ENCODE measurements at places on chromosomes 16 and 17.
A peak's percentile ranks its signal among the peaks of the same experiment; 100 is the strongest.

DNA sequence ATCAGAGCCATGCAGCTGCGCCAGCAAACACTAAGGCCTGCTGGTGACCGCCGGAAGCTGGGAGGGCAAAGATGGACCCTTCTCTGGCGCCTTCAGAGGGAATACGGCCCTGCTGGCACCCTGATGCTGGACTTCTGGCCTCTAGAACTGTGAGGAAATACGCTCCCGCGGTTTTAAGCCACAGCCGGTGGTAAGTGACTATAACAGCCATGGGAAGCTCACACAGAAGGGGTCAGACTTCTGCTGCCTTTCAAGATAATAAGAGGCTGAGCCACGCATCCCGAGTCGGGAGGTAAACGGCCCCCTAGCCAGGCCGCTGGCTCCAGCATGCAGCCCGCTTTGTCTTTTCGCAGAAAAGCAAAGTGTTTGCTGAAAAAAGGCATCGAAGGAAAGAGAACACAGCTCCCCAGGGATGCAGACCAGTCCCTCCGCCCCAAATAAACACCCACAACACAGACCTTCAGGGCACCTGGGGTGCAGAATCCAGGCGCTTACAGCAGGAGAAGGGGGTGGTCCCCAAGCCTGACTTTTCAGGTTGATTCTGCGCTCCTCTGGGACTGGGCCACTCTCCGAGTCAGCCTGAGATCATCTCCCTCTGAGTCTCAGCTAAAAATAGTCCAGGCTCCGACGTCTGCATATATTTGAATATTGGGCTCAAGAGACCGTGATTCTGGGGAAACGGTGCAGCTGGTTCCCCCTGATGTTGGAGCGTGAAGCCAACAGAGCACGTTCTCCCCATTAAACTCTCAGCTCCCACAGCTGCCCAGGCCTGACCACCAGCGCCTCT lies 89.7 kb downstream of the MGAT5B start:
- DNase-seq = peak; percentile 39

GRCh38 chr17:74431568-74432423 lies at the start of gene GPRC5C:
Gene GPRC5C (plus strand): TSS chr17:74432088. CDS start chr17:74439777, 7,689 bp downstream.
- peak; percentile 83 for DNase-seq

DNA sequence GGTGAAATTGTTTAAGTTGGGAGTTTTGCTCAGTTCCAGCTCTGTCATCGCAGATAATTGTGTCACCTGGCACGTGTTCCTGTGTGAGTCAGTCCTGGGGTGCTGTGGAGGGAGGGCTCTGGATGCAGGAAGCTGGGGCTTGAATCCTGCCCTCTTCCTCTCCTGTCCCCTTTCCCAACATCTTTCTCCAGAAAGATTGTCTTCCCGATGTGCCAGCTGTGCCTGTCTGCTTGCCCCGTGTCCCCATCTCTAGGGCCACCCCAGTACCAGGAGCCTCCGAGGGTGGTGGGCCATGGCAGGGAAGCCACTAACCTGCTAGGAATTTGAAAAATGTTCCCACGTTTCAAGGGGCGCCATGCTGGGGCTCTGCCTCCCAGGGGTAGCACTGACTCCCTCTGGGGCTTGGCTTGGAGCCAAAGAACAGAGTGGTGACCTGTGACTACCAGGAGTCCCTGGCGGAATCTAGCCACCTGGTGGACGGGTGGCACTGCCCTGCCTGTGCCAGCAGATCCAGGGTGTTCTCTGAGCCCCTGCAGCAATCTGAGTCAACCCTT lies 198.1 kb downstream of the ENGASE start:
- no peak for DNase-seq

- DNase-seq = no peak
Measured at GRCh38 chr17:81672504-81672903, 6.0 kb downstream of the CCDC137 start.

- no peak for DNase-seq
Measured at GRCh38 chr16:85570735-85571562, 42.2 kb upstream of the GSE1 start.
